ENCODE measurements at places on chromosomes 4 and X. TPM values are rescaled to one million over a fixed set of nuclear protein-coding genes. Genes with fewer than 3 reads are reported as not detected.

Gene TRIM60
- not detected for total RNA-seq

DNA sequence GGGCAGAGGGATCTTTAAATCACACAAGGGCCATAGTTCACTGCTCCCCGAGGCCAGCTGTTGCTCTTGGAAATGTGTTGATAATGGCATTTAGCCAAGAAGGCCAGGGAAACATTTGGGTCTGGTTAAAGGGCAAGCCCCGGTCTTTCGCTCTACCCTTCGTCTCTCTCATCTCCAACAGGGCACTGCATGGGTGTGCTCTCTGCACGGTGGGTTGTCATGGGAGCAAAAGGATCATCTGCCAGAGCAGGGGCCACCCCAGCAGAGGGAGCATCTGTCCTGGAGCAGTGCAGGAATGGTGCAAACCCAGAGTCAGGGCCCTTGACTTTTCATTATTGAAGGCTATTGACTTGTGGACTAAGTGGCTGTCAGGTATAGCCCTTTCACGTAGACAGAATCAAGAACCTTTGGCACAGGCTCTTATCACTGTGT, 22.7 kb upstream of the PGRMC2 start:
- DNase-seq: no peak

- no peak for DNase-seq
Observed at GRCh38 chr4:185520119-185520518, 15.2 kb downstream of the PDLIM3 start.

DNA sequence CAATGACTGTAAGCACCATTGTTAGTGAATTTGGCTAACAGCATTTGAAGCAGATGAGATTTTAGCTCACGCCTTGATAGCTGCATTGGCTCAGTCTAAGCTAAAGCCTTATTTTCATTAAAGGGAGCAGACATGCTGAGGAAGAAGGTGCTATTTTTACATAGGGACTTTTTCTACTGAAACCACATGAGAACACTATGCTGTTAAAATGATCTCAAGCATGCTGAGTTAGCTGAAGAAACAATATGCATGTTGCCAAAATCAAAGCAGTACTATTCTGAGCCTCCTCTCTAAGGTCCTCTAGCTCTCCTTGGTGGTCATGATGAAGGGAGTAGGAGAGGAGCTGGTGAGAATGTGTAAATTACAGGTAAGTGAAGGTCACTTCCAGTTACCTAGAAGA, 134.4 kb upstream of the JADE1 start:
- DNase-seq: no peak

Gene TGIF2LX
- total RNA-seq: not detected

Gene TLL1
- total RNA-seq: 10.8 TPM

Gene FAM47E
- not detected for total RNA-seq

- DNase-seq: no peak
Observed at GRCh38 chr4:9964879-9965278, 56.4 kb downstream of the SLC2A9 start.

Gene TBX22
- total RNA-seq: not detected

DNA sequence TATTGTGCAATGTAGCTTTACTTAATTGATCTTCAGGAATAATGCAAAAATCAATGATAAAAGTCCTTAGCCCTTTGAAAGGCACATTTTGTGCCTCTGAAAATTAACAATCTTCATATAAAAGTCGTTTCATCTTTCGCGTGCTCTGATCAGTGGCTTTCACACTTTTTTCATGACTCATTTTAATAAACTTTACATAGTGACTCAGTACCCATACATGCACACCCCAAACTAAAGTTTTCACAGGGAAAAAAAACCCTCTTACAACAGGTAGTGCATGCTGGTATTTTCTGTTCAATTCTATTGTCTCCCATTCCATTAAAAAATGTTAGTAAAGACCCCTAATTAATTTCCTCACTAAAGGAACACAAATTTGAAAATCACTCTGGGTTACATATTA, 21.5 kb downstream of the RWDD4 start:
- DNase-seq: no peak

GRCh38 chr4:172631832-172632231, 536.8 kb upstream of the GALNT7 start:
- DNase-seq: no peak

DNA sequence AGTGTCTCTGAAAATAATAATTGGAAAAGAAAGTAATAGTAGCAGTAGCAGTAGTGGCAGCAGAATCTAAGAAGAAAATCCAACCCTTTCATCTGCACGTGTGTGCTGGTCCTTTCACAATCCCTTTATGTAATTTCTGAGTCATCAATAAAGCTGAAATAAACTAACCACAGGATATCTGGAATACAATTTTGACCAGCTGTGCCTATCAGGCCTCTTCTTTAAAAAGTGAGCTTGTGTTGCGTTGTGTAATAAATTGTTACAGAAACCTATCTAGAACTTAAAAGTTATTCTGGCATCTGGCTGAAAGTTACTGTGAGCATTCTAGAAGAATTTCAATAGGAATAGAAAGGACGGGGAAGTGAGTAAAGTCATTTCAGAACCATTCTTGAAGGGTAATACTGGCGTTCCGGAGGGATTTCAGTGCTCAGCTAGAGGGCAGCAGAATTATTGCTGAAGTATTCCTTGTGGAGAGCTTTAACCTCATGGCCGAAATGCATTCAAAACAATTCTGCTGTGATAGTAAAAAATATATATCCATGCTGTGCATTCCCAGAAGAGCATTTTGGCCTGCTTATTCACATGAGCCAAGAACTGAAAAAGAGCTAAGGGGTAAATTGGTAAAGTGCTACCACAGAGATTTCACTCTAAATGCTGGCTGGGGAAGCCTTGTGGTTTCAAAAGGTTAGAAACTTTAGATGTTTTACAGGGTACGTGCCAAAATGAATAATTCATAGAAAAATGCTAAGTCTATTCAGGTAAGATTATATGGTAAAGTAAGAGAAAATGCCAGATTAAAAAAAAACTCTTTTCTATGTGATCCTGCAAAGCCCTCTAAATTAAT, 260.6 kb downstream of the NKX6-1 start:
- DNase-seq: no peak

Gene PLP1
- not detected for total RNA-seq

DNA sequence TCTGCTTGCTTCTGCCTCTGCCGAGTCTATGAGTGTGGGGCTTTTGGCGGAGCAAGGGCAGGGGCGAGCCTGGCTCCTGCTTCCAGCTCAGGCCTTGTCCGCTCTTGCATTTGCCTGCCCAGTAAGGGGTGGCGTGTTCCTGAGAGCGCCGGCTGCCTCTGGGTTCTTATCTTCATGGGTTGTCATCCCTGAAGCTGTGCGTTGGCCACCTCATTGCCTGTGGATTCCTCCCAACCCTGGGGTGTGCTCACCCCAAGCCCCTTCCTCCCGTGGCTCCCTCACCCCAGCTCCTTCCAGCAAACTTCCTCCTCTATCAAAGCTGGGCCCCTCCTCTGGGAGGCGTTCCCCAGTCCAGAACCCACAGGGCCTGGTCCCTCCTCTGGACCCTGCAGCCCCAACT, 17.5 kb downstream of the SH3BP2 start:
- no peak for DNase-seq

DNA sequence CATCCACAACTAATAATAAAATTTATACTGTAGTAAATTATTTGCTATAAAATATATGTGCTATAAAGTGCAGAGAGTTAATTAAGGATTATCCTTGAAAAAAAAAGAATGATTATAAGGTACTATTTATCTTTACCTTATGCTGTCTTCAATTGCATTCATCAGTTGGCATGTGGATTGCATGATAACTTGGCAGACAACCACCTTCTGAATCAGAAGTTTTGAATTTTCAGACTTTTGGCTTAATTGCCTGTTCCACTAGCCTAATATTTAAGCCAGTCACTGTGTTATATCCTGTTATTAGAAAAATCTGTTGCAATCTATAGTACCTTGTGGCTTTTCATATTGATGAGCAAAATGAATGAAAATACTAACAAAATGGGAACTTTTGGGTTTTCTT, 1040.3 kb upstream of the PCDH10 start:
- no peak for DNase-seq

Gene USP17L22
- total RNA-seq: not detected

DNA sequence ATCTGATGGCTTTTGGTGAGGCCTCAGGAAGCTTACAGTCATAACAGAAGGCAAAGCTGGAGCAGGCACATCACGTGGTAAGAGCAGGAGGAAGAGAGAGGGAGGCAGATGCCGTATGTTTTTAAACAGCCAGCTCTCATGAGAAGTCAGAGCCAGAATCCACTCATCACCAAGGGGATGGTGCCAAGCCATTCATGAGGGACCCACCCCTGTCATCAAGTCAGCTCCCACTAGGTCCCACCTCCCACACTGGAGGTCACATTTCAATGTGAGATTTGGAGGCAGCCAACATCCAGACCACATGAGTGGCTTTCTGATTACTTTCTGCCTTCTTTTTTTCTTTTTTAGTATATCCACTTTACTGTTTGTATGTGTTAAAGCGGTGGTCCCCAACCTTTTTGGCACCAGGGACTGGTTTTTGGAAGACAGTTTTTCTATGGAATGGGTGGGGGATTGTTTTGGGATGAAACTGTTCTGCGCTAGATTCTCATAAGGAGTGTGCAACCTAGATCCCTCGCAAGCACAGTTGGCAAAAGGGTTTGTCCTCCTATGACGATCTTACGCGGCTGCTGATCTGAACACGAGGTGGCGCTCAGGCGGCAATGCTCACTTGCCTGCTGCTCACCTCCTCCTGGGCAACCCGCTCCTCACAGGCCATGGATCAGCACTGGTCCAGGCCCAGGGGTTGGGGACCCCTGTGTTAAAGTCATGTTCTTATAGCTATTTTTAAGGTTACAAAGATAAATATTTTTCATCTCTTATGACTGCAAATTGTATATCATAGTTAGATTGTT, 61.7 kb downstream of the SLIT2 start:
- no peak for DNase-seq

- DNase-seq: no peak
Observed at GRCh38 chr4:7651461-7651921, 216.8 kb upstream of the PSAPL1 start.

Gene CENPVL1
- total RNA-seq: not detected

GRCh38 chr4:137707626-137708025, 175.3 kb upstream of the PCDH18 start:
- no peak for DNase-seq

Gene YY2
- total RNA-seq: 2.7 TPM

GRCh38 chrX:44280116-44280515, 63.4 kb downstream of the EFHC2 start:
- DNase-seq: no peak

DNA sequence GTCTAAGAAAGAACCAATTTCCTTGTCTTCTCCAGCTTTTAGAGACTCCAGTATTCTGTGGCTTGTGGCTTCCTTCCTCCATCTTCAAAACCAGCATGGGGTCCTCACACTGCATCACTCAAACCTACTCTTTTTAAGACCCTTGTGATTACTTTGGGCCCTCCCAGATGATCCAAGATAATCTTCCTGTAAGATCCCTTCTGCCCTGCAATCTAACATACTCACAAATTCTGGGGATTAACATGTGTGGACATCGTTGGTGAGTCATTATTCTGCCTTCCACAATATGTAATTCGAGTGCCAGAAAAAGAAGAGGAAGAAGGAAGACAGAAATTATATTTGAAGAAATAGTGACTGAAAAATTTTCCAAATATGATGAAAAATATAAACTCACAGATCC, 47.9 kb downstream of the BEND4 start:
- DNase-seq: no peak

GRCh38 chr4:8055206-8055605, 103.4 kb downstream of the ABLIM2 start:
- DNase-seq: no peak

Gene RPL10
- 5,051 TPM for total RNA-seq

All from glomerular endothelial cell (primary cell).